Activated CD8-positive, alpha-beta memory T cell treated with anti-CD3 and anti-CD28 coated beads for 1 hour (primary cell): ENCODE measurements at places on chromosomes 5 and 9.

DNA sequence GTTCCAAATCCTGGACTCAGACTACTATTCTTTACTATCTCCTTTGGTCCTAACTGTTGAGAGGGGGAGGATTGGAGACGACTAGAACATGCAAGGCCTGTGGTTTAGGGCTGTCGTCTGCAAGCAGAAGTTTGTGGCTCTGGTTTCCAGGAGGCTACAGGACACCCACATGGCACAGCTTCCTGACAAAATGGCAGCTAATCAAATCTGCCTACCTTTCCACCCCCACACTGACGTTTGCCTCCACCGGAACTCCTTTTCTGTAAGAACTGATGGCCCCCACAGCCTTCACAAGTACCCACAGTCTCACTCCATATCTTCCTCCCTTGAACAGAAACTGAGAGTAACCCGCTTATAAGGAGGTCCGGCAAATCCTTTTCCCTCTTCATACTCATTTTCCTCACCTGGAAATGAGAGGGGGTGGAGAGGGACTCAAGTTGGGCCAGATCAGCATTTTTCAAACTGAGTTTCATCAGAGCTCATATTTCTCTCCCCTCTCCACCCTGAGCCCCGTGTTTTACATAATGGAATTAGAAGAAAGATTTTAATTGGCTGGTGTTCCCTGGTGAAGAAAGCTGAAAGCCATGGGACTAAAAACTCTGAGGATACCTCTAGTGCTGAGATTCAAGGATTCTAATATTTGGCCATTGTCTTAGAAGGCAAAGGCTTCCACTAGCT, 5.2 kb downstream of the SLC31A2 start:
- no peak for DNase-seq

DNA sequence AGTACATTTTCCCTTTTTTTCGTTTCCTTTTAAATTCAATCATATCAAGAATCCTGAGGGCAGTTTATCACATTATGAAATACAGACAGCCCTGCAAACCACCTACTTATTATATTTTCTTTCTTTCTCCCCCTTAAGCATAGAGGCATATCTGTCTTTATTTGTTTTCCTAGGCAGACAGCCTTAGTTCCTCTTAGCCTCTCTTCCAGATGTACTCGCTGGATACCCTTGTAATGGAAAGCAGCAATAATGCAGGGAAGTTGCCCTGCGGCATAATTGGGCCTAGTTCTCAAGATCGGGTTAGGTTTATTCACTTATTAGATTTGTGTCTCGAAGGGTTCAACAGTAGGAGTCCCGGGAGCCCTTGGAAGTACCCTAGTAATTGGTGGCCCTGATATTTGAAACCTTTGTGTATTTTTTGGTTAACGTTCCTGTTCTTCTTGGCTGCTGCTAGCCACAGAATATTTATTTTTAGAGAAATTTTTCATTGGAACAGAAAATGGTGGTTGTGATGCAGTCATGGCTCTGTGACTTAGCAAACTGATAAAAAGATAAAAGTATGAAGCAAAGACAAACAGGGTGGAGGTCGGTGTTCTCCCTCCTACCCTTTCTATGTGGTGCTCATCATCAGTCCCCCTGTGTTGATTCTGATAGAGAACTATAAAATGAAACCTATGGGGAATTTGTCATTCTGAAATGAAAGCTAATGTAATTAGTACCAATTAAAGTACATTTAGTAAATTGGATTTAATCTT, 6.4 kb downstream of the TLE4 start:
- no peak for DNase-seq

- no peak for DNase-seq
Observed at GRCh38 chr5:93794954-93795353, 53.6 kb upstream of the POU5F2 start.

GRCh38 chr9:34654323-34655051, 2.5 kb downstream of the IL11RA start:
- no peak for DNase-seq

GRCh38 chr5:55853041-55853670, 2.0 kb downstream of the IL31RA start:
- DNase-seq = no peak

DNA sequence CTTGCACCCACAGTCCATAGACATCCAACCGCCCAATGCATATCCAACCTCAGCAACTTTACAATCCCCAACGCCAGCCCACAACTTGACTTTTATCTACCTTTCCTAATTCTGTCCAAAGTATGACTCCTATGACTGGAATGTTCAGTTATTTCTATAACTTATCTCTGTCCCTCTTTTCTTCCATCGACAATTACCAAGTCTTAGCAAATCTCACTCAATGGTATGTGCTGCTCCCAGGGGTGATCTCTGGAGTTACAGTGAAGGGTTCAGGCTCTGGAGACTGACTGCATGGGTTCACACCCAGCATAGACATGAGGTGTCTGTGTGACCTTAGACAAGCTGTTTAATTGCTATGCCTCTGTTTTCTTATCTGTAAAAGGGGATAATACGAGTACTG, 106.9 kb downstream of the SPOCK1 start:
- DNase-seq = no peak

DNA sequence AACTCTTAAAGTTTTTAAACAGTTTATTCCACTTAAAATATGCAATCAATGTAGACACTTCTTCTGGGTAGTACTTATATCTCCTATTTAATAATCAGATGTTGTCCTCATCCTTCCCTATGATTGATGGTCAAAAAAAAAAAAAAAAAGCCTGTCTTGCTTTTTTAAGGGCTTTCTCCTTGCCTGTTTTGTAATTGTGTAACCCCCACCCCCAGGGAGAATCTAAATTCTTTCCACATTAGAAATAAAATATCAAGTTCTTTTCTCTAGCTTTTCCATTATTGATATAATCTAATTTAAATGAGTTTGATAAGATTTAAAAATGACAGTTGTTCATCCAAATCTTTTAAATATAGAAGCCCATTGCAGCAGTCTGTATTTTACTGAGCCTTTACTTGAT, 119.7 kb downstream of the CHSY3 start:
- DNase-seq = no peak

GRCh38 chr9:105608721-105609598, 51.0 kb downstream of the FKTN start:
- no peak for DNase-seq

- DNase-seq = no peak
Observed at GRCh38 chr9:111429175-111429574, 55.0 kb downstream of the ECPAS start.

- no peak for DNase-seq
Observed at GRCh38 chr5:1524481-1524798, 680 bp upstream of the LPCAT1 start.

- DNase-seq = peak; percentile 3
Observed at GRCh38 chr5:113487781-113488644, at the start of gene MCC. TSS of gene MCC (minus strand) at chr5:113488453.

DNA sequence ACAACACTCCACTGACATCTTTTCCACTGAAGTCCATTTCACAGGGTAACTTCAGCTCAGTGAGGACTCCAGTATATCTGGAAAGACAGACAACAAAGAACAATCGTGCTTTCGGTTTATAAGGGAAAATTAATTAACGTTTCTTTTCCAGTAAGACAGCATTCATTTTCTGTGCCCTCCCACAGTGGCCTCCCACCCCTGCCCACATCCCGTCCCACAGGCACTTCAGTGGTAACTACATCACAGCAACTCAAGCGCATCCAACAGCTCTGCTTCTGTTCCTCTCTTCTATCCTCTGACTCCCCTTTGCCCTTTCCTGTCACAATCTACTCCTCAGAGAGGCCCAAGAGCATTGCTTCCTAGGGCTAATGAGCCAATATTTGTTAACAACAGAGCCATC, 40.3 kb downstream of the GLDC start:
- no peak for DNase-seq

DNA sequence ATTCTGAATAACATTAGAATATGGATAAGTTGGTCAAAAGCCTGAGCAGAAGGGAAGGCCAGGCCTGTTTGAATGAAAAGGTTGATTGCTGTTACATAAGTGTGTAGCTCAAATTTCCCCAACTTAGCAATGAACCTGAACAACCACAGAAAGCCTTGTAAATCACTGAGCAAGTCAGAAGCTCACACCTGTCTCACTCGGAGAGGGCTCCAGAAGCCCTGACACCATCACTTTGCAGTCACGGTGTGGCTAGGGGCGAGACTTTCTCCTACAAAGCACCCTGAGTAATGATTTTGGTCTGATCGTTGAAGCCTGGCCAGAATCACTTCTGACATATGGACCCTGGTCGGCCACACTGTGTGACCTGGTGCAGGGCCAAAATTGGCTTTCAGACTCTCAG, 62.0 kb downstream of the MTX3 start:
- DNase-seq = no peak

- DNase-seq = no peak
Observed at GRCh38 chr5:1006656-1007071, 1.9 kb upstream of the NKD2 start.

DNA sequence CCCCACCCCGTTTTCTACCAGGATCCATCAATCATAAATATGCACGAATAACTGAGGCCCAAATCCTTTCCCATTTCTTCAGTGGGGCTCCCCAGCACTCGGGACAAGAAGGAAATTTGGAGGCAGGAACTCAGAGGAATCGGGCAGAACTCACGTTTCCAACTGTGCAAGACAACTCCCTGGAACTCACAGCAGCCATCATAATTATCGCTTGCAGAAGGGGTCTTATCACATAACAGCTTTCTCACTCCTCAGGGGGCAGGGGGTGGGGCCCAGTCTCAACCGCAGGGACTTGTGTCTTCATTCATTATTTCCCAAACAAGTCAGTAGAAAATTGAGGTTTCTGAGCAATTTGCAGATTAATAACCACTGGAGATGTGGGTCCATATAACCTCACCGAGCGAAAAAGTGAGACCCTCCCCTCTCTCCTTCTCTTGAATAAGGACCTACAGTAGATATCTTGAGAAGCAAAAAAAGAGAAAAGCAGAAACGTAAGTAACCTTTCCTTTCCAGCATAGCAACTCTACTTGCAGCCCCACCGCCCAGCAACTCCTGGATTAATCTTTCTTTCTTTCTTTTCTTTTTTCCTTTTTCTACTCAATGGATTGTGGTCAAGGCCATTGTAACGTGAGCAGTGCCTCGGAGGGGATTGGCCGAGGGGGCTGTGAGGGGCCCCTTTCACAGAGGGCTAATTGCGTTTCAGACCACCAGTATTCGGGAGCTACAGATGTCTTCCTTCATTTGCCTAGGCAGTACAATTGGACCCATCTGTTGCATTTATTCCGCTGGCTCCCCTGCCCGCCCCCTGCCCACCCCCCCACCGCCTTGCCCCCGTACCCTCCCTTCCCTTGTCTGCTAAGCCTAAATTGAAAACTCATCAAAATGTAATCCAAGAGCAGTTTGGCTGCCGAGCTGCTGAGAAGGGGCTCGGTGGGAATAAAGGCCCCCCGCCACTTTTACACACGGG, 24.7 kb upstream of the TIFAB start:
- no peak for DNase-seq

GRCh38 chr5:171622010-171622409, 163.6 kb upstream of the SMIM23 start:
- DNase-seq = no peak

GRCh38 chr5:83899326-83899970, 178.8 kb upstream of the HAPLN1 start:
- no peak for DNase-seq

DNA sequence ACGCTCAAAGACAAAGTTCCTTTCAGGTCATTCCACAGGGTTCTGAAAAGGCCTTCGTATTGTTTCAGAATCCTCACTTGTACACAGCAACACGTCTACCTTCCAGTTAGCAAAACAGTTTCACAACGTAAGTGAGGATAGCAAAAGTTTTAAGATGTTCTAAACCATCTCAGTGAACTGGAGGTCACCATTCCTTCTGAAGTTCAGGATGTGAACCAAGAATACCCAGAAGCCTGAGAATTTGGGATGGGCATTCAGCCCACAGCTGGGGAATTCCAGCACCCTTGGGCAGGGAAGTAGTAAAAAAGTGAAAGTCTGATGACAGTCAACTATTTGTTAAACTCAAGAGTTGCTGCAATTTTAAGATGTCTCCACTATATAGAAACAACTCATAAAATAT, 224.5 kb downstream of the BNC2 start:
- no peak for DNase-seq

- DNase-seq = no peak
Observed at GRCh38 chr5:73296772-73297171, 123.8 kb downstream of the TMEM174 start.

DNA sequence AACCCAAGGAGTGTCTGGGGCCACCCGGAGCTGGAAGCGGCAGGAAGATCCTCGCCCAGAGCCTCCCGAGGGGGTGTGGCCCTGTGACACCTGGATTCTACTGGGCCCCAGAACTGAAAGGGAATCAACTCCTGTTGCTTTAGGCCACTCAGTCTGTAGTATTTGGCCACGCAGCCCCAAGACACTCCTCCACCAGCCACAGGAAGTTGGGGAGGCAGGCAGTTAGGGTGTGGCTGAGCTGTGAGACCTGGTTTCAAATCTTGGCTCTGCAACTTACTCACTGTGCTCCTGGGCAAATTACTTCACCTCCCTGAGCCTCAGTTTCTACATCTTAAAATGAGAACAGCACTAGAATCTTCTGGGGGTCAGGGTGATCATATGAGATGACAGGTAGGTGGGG, 119.8 kb upstream of the PPP1R26 start:
- no peak for DNase-seq

DNA sequence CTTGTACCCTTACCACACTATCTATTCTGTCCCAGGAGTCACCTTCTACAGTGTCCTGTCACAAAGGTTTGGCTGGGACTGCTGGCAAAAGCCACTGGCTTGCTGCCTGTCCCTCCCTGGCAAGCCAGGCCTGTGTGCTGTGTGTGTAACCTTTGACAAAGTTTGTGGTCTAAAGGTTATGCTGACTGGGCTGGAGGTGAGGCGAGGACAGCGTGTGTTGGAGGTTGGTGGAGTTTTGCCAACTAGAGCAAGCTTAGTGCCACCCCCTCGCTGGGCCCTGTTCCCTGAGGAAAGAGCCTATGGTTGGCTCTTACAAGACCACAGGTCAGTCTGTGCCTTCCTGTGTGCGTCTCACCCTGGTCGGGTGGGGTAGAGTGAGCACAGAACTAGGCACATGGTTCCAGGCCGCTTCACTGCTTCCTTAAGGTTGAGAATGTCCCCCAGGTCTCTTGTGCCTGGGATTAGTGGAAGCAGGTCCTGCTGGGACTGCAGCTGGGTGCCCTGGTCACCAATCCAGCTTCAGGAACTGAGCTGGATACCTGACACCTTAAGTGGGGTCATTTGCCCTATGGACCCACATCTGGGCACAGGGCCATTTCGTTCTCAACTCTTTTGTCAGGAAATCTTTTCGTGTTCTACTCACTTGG, 152.2 kb downstream of the GADD45G start:
- DNase-seq = no peak

GRCh38 chr9:134408939-134409737, 82.9 kb downstream of the RXRA start:
- no peak for DNase-seq
